Activated CD8-positive, alpha-beta memory T cell treated with anti-CD3 and anti-CD28 coated beads for 1 hour (primary cell): ENCODE measurements at places on chromosomes 5 and 9.

DNA sequence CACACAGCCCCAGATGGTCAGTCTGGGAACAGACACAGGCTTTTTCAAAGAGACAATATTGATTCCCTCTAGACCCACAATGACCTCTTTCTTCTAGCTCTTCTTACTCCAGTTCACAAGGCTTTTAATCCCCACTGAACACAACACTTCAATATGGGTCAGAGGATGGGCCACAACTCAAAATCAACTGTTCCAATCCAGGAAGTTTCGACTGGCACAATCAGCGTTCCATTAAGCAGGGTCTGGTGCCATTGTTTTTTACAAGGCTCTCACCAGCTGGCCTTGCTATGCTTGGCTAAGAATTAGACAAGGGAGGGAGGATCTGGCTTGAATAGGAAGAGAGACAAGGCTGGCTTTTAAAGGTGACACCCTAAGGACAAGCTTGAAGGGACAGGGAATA lies 199.4 kb upstream of the SLC24A2 start:
- no peak for DNase-seq

DNA sequence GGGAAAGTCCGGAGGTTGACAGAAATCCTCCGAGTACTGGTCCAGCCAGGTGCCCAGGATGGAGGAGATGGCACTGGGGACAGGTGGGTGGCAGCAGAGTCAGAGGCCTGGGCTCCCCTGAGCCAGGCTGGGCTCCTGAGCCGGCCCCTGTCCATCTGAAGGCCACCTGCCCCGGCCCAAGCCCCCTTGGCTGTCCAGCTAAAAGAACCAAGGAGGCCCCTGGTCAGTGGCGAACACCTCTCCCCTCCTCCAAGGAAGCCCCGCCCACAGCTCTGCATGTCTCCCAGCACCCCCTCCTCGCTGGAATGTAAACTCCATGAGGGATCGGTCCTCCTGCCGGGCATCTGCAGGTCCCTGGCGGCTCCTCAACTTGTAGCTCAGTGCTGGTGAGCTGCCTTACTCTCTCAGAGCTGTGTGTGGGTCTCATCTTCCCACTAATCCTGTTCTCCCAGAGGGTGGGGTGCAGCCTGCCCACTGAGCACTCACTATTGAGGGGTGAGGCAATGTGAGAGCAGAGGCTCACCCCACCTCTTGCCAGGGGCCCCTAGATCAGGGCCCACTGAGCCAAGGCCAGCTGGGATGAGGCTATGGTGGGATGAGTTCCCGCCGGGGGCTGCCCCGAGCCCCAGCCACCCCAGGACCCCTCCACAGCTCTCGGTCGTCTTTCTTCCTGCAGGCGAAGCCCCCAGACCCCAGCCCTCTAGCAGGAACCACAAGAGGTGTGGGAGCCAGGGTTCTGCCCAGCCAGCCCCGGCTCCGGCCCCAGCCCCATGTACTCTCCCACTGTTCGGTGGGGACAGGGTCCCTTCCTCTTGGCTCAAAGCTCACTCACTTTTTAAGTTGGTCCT lies 12.0 kb downstream of the RALGDS start:
- DNase-seq = no peak

GRCh38 chr9:101795147-101795546 lies 56.7 kb upstream of the GRIN3A start:
- DNase-seq = no peak

DNA sequence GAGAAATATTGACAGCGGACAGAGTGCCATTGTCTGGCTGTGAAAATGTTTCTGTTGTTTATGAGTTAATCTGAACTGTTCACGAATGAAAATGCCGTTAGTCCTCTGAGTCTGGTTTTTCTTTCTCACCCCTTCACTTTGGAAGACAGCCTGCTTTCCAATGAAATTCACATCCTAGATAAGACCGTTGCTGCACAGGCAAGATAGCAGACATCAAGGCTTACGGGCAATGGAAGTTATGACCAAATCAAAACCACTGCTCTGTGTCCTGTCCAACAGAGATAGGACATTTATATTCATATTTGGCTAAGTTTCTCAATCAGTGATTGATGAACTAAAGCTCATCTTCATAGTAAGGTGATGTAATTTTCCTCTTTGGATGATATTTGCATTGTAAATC lies 180.0 kb upstream of the DMAC1 start:
- DNase-seq = no peak

GRCh38 chr9:115596021-115596745 lies 478.2 kb upstream of the TNC start:
- no peak for DNase-seq
